ENCODE measurements at places on chromosomes 5 and 9. TPM values are rescaled to one million over a fixed set of nuclear protein-coding genes. Genes with fewer than 3 reads are reported as not detected.

Gene FOXD4L3
- 0.25 TPM for total RNA-seq

Gene SPINK13
- total RNA-seq: not detected

Gene FGD3
- total RNA-seq: 3.3 TPM

Gene FOXI1
- not detected for total RNA-seq

Gene PCDHA2
- not detected for total RNA-seq

Gene TUT7
- 23.1 TPM for total RNA-seq

Data from HCT116 (cell line).